ENCODE measurements at places on chromosomes 16 and 17.

DNA sequence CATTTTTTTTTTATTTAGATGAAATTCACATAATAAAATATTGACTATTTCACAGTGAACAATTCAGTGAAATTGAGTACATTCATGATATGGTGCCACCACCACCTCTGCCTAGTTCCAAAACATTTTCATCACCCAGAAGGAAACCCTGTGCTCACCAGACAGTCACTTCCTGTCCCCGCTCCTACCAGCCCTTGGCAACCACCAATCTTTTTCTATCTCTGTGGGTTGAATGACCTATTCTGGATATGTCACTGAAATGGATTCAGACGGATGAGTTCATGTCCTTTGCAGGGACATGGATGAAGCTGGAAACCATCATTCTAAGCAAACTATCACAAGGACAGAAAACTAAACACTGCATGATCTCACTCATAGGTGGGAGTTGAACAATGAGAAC, 40.5 kb downstream of the ATP2C2 start:
- no peak for DNase-seq

GRCh38 chr17:17466511-17466910, 10.3 kb upstream of the MED9 start:
- no peak for DNase-seq

GRCh38 chr16:79505344-79505743, 95.2 kb downstream of the MAF start:
- DNase-seq, result no peak

DNA sequence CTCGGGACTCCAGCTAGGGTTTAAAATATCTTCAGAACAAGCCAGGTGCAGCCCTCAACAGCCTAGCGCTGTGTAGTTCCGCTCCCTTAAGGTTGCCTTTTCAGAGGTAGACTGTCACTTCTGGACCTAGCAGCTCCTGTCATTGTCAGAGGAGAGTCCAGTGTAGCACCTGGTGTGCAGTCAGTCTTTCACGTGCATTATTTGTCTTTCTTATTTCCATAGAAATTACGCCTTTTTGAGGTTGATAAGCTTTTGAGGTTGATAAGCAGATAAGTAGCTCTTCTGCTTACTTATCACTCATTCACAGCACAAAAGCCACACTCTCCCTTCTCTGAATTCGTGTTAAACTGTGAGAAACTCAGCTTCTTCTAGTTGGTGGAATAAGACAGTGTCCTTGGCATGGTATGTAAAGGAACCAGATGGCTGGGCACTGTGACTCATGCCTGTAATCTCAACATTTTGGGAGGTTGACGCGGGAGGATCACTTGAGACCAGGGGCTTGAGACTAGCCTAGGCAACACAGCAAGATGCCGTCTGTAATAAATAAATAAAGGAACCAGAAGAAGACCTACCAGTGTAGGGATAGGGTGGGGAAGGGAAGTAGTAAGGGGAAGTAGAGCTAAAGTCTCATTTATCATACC, 10.2 kb downstream of the EEF2K start:
- DNase-seq, result no peak

GRCh38 chr17:79830303-79830702, 8.9 kb downstream of the CBX4 start:
- DNase-seq, result no peak

DNA sequence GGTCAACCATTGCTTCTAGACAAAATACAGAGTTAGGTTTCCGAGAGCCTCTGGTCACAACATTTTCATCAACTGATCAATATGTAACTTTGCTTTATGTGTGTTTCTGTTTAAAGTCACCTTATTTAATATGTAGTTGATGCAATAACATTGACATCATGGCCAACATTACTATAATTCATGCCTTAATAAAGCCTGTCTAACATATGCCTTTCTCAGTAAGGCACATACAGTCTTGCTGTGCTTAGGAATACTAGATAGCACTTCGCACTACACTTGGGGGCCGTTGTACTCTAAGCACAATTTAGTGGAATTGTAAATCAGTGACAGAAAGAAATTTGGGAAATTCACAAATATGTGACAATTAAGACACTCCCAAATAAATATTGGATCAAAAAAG, 9.6 kb upstream of the SCNN1G start:
- no peak for DNase-seq

GRCh38 chr16:31404353-31405064, 11.4 kb downstream of the ITGAD start:
- DNase-seq, result no peak

- DNase-seq, result no peak
These were observed 29.8 kb downstream of the PELP1 start for GRCh38 chr17:4673986-4674684.

- DNase-seq, result no peak
These were observed 702 bp downstream of the PHF23 start for GRCh38 chr17:7238420-7239090.

- no peak for DNase-seq
These were observed 352.5 kb downstream of the KCNJ2 start for GRCh38 chr17:70521821-70522256.

- no peak for DNase-seq
These were observed 452 bp downstream of the SLC25A10 start for GRCh38 chr17:81712468-81713003.
